Activated CD4-positive, alpha-beta T cell treated with anti-CD3 and anti-CD28 coated beads, Interleukin-2, amount 10 ng/mL, durations not matched to agents 7 days and 5 days (primary cell): ENCODE measurements at places on chromosomes 2 and 18.

DNA sequence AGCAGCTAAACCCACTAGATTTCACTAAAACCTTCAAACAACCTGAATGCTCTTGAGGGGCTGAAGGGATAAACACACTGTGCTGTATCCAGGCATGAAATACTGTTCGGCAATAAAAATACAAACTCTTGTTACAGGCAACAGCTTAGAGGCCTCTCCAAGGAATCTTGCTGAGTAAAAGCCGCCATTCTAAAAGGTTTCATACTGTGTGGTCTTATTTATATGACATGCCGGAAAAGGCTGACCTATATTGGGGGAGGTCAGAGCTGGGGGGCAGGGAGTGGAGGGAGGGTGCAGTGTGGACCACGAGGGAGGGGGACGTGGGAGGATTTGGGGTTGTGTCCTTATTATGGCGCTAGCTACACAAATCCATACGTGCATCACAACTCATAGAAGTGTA, 136.2 kb downstream of the MBP start:
- no peak overlapping the region for H3K27ac ChIP-seq
- no peak overlapping the region for H3K4me3 ChIP-seq
- DNase-seq: no peak
- H3K27me3 ChIP-seq: peaks cover 10% of the 10 kb centered on the region
- H3K4me1 ChIP-seq: peaks cover 20% of the 10 kb centered on the region
- no peaks in the 10 kb centered on the region for H3K36me3 ChIP-seq

DNA sequence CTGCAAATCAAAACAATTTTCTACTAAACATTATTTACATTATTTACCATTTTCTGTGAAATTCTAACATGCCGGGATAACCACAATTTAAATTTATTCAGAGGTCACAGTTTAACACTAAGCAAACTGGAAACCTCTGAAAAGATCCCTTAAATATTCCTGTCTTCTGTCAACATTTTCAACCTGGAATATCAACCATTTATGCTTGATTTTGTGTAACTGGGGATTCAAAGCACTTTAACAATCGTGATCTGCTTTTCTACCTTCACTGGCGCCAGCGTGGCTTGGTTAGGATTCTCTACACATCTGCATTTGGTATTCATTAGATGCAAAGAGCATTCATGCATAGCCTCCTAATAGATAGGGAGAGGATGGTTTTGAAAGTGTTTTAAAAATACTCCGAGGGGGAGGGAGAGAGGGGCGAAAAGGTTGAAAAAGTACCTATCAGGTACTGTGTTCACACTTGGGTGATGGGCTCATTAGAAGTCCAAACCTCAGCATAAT, 59.9 kb upstream of the RAB12 start:
- no peak overlapping the region for H3K27ac ChIP-seq
- no peaks in the 10 kb centered on the region for H3K36me3 ChIP-seq
- no peaks in the 10 kb centered on the region for H3K4me1 ChIP-seq
- peaks cover 1% of the 10 kb centered on the region for H3K27me3 ChIP-seq
- no peak for DNase-seq
- H3K4me3 ChIP-seq: no peak overlapping the region

DNA sequence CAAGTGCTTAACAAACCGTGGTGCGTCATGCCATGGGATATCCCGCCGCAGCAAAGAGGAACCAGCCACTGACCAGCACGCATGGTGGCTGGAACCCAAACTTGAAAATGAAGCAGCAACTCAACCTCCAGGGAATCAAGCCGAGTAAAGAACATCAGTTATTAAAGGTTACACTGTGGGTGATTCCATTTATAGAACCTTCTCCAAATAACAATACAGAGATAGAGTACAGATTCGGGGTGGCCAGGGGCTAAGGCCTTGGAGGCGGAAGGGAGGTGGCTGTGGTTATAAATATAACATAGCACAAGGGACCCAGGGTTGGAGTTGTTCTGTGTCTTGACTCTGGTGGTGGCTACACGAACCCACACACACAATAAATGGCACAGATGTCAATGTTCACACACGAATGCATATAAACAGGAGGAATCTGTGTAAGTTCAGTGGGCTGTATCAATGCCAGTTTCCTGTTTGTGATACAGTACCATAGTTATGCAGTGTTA, 123.1 kb downstream of the EIPR1 start:
- no peaks in the 10 kb centered on the region for H3K4me1 ChIP-seq
- H3K27ac ChIP-seq: no peak overlapping the region
- peaks cover 38% of the 10 kb centered on the region for H3K36me3 ChIP-seq
- no peak overlapping the region for H3K4me3 ChIP-seq

GRCh38 chr2:161327582-161327981, 19.4 kb downstream of the PSMD14 start:
- no peaks in the 10 kb centered on the region for H3K4me1 ChIP-seq
- no peak overlapping the region for H3K4me3 ChIP-seq
- DNase-seq: no peak
- no peaks in the 10 kb centered on the region for H3K27me3 ChIP-seq

GRCh38 chr18:48541747-48542400, 3.0 kb downstream of the CTIF start:
- peaks cover 37% of the 10 kb centered on the region for H3K27me3 ChIP-seq
- DNase-seq: no peak
- peaks cover 30% of the 10 kb centered on the region for H3K4me1 ChIP-seq
- no peak overlapping the region for H3K4me3 ChIP-seq

- DNase-seq: no peak
- H3K4me1 ChIP-seq: peaks cover 11% of the 10 kb centered on the region
- H3K4me3 ChIP-seq: no peak overlapping the region
Measured at GRCh38 chr2:170218931-170219330, 41.0 kb downstream of the MYO3B start.

- no peak for DNase-seq
- H3K27ac ChIP-seq: no peak overlapping the region
- no peak overlapping the region for H3K4me3 ChIP-seq
- no peaks in the 10 kb centered on the region for H3K4me1 ChIP-seq
- no peaks in the 10 kb centered on the region for H3K36me3 ChIP-seq
Measured at GRCh38 chr2:79952616-79953015, 351.9 kb downstream of the LRRTM1 start.

GRCh38 chr18:35797948-35798347, 174.5 kb upstream of the RMP24 start:
- H3K4me3 ChIP-seq: no peak overlapping the region
- H3K4me1 ChIP-seq: no peaks in the 10 kb centered on the region
- H3K27ac ChIP-seq: no peak overlapping the region
- H3K27me3 ChIP-seq: peaks cover 12% of the 10 kb centered on the region

DNA sequence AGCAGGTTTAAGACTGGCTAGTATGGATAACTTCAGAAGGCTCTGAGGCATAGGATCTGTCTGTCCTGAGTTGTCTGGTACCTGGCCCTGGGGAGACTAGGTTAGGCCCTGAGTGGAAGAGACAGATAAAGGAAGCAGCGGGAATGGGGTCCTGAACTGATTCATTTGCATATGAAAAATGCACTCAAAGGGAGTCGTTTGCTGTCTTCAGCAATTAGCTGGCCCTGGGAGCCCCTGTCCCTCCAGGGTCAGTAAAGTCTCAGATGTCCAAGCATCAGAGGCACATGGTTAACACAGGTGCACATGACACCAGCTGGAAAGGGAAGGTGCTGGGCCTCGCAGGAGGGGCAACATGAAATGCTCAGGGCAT, 172.4 kb downstream of the ACOXL start:
- H3K27me3 ChIP-seq: peaks cover 5% of the 10 kb centered on the region
- no peak for DNase-seq
- H3K36me3 ChIP-seq: no peaks in the 10 kb centered on the region
- H3K4me1 ChIP-seq: peaks cover 4% of the 10 kb centered on the region
